Astrocyte (in vitro differentiated cells and primary cell): ENCODE measurements at places on chromosomes 1 and 21. TPM values are rescaled to one million over a fixed set of nuclear protein-coding genes. Genes with fewer than 3 reads are reported as not detected.

PLA2G5 gene
- not detected in 2 replicates for total RNA-seq

SPOCD1 gene
- 27.8 and 28.0 TPM in 2 replicates for total RNA-seq

JAK1 gene
- total RNA-seq = 80.7 and 87.0 TPM in 2 replicates

KRTAP19-2 gene
- not detected in 2 replicates for total RNA-seq

HLX gene
- total RNA-seq = 1.4 and 2.1 TPM in 2 replicates

IGSF3 gene
- 11.7 and 12.7 TPM in 2 replicates for total RNA-seq

TRIM46 gene
- total RNA-seq = 13.2 and 13.6 TPM in 2 replicates

P3R3URF gene
- total RNA-seq = not detected in 2 replicates

DCDC2B gene
- not detected in 2 replicates for total RNA-seq

LRRC39 gene
- total RNA-seq = 0.22 and 0.57 TPM in 2 replicates

ACTL8 gene
- 1.3 and 2.0 TPM in 2 replicates for total RNA-seq

NPPA gene
- not detected in 2 replicates for total RNA-seq

TMEM61 gene
- total RNA-seq = not detected in 2 replicates

TCHH gene
- total RNA-seq = 0.70 and 0.86 TPM in 2 replicates

C1QC gene
- total RNA-seq = not detected in 2 replicates

S100A4 gene
- 58.5 and 69.3 TPM in 2 replicates for total RNA-seq

C1orf185 gene
- not detected in 2 replicates for total RNA-seq

MPL gene
- not detected in 2 replicates for total RNA-seq
